ENCODE measurements at places on chromosomes 1 and 21.

DNA sequence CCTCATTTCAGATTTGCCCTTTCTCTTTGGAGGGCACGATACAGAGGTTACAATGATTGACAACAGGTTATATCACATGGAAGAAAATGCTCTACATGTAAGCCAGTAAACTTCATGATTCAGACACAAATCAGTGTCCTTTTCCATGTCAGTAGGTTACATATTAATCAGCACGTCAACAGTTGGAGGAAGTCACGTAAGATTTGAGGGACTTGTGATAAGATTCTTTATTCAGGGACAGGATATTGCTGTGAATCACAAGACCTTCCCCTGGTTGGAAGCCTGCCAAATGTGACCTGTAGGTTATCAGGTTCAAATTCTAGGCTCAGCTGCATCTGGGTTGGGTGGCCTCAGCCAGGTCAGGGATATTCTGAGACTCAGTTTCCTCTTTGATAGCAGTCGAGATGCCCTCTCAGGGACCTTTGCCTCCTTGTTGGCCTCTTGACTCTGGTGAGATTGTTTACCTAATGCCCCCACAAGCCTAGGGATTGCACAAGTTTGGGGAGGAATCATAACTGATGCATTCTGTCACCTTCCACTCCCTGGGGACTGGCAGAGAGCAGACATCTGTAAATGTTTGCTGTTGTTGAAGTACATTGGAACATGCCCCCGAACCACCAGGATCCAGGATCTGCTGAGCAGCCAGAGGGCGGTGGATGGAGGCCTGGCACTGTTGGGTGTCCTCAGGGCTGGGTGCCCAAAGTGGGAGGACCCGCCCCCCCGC, 31.9 kb downstream of the SERINC2 start:
- no peak for DNase-seq

GRCh38 chr1:199774433-199775089, 252.9 kb upstream of the NR5A2 start:
- DNase-seq, result no peak

DNA sequence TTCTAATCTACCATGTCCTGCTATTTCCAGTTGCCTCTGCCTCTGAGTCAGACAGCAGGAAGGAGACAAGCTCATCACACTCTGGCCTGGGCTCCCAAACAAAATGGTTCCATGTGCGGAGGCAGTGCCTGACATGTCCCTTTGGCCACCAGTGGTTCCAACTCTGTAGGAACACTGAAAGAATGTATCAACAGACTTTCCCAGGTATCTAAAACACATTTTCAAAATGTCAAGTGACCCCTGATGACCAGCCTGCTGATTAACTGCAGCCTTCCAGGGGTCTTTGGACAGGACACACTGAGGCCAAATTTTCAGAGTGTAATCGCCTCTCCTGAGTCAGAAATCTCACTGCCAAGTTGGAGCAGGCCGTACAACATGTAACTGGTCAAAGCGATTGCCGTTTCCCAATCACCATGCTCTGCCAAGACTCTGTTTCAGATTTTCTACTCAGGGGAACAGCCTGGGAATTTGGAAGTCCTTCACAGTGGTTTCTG, 172.7 kb downstream of the TPR start:
- no peak for DNase-seq

- no peak for DNase-seq
These were observed 52.1 kb downstream of the C4BPA start for GRCh38 chr1:207156095-207156494.

- no peak for DNase-seq
These were observed 40.6 kb downstream of the OPTC start for GRCh38 chr1:203534526-203534925.

DNA sequence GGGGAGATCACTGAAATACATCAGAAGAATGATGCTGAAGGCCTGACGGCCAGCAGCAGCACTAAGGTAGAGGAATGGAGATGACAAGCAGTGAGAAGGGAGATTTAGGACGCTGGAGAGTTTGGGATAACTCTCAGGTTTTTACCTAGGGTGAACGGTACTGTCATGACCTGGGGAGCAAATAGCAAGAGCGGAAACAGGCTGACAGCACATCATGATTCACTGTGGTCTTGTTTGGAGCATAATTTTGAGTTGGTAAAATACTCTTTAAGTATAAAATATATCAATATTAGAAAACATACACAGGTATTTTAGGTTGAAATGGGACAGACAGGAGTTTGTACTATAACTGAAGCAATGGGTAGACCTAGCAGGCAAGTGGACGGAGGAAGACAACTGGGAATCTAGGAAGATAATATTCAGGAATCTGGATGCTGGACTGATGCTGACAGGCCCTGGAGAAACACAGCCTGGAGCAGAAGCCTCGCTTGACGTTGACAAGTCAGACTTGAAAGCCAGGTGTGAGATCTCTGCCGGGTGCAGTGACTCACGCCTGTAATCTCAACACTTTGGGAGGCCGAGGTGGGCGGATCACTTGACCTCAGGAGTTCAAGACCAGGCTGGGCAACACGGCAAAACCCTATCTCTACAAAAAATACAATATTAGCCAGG, 33.3 kb downstream of the ALG14 start:
- no peak for DNase-seq

- peak; percentile 76 for DNase-seq
These were observed 1.9 kb upstream of the DHRS3 start for GRCh38 chr1:12619792-12620487.

DNA sequence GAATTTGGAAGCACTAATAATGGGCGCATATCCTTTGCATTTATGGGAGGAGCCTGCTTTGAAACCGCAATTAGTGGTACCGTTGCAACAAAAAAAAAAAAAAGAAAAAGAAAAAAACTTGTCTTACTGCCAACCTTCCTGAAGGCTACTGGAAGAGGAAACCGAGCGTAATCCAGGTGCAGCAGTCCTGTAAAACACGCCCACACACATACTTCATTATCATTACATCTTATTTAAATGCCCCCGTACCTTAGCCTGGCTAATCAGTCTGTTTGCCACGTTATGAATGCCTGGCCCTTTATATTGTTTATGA, 686 bp upstream of the ZNF281 start:
- DNase-seq, result no peak

- no peak for DNase-seq
These were observed 532 bp downstream of the ERO1B start for GRCh38 chr1:236281198-236281653.
